GM12891 (cell line): ENCODE measurements at places on chromosomes 12 and 14.

DNA sequence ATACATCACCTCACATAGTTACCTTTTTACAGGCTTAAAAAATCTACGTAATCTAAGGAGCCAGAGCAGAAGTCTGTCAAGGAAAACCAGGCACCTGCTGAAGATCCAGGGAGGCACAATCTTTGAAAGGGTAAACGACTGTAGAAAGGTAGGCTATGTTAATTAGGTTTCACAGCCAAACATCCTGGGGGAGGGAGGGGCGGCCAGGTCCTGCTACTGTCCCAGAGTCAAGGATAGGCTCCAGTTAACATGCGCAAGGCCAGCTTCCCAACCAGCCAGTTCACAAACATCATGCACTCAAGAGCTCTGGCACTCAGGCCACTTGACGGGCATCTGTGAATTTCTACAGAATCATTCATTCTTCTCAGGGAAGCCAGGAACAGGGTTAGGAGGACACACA is 22.9 kb downstream of the NIN start:
- no peak for DNase-seq

- peak; percentile 15 for DNase-seq
Observed at GRCh38 chr12:32312049-32312670, 87.2 kb upstream of the FGD4 start.

- DNase-seq: no peak
Observed at GRCh38 chr14:99936738-99937474, 128.3 kb upstream of the EVL start.

GRCh38 chr14:69917287-69917686 is 38.1 kb downstream of the SMOC1 start:
- no peak for DNase-seq

GRCh38 chr14:105166571-105167302 is 1.8 kb downstream of the JAG2 start:
- DNase-seq: no peak

- DNase-seq: peak; percentile 1
Observed at GRCh38 chr12:81759190-81760051, at the start of gene PPFIA2. TSS of gene PPFIA2 (minus strand) at chr12:81759350.
